H1 (cell line): ENCODE measurements at places on chromosomes 5 and 9. TPM values are rescaled to one million over a fixed set of nuclear protein-coding genes. Genes with fewer than 3 reads are reported as not detected.

GRCh38 chr5:142512043-142513042 is 173.5 kb downstream of the FGF1 start:
- H3K36me3 ChIP-seq = no peaks in the 10 kb centered on the region
- no peak for DNase-seq
- H3K27ac ChIP-seq = no peak overlapping the region
- H3K27me3 ChIP-seq = no peaks in the 10 kb centered on the region

Gene CYSRT1
- 6.5 and 7.6 TPM in 2 replicates for polyA plus RNA-seq

GRCh38 chr9:13915591-13916301 is 398.2 kb downstream of the NFIB start:
- H3K27ac ChIP-seq = no peak overlapping the region
- no peaks in the 10 kb centered on the region for H3K36me3 ChIP-seq
- no peak for DNase-seq
- no peak overlapping the region for H3K4me3 ChIP-seq

Gene PLPP7
- polyA plus RNA-seq = 3.9 and 5.0 TPM in 2 replicates

- H3K36me3 ChIP-seq = no peaks in the 10 kb centered on the region
- no peak overlapping the region for H3K4me3 ChIP-seq
- H3K27me3 ChIP-seq = no peaks in the 10 kb centered on the region
- no peak for DNase-seq
- H3K4me1 ChIP-seq = no peaks in the 10 kb centered on the region
Observed at GRCh38 chr9:95611354-95611753, 94.6 kb upstream of the PTCH1 start.

Gene ORM2
- polyA plus RNA-seq = 0.66 and 1.3 TPM in 2 replicates

GRCh38 chr5:150640311-150641005 is at the start of gene SYNPO:
Gene SYNPO, plus strand, starts transcription at chr5:150640660. Its CDS starts 7,616 bp downstream, at chr5:150648276.
- H3K27me3 ChIP-seq = no peaks in the 10 kb centered on the region
- H3K4me1 ChIP-seq = peaks cover 13% of the 10 kb centered on the region
- H3K4me3 ChIP-seq = no peak within 1 kb of the TSS

- H3K36me3 ChIP-seq = no peaks in the 10 kb centered on the region
- H3K27me3 ChIP-seq = no peaks in the 10 kb centered on the region
- H3K4me3 ChIP-seq = no peak overlapping the region
- H3K27ac ChIP-seq = no peak overlapping the region
Observed at GRCh38 chr5:5738797-5739489, 316.5 kb downstream of the ICE1 start.

GRCh38 chr5:139575313-139575646 is 14.1 kb downstream of the UBE2D2 start:
- no peak overlapping the region for H3K4me3 ChIP-seq
- H3K36me3 ChIP-seq = no peaks in the 10 kb centered on the region
- H3K27ac ChIP-seq = no peak overlapping the region
- DNase-seq = no peak
- no peaks in the 10 kb centered on the region for H3K27me3 ChIP-seq
- no peaks in the 10 kb centered on the region for H3K4me1 ChIP-seq

GRCh38 chr9:34891386-34891785 is 66.7 kb upstream of the PHF24 start:
- no peak overlapping the region for H3K27ac ChIP-seq
- DNase-seq = no peak
- no peak overlapping the region for H3K4me3 ChIP-seq
- H3K36me3 ChIP-seq = no peaks in the 10 kb centered on the region

Gene CCL27
- 0.28 and 0.42 TPM in 2 replicates for polyA plus RNA-seq

GRCh38 chr9:123399803-123400378 is 43.9 kb downstream of the CRB2 start:
- H3K27ac ChIP-seq = no peak overlapping the region
- H3K27me3 ChIP-seq = no peaks in the 10 kb centered on the region
- H3K4me1 ChIP-seq = peaks cover 9% of the 10 kb centered on the region
- no peaks in the 10 kb centered on the region for H3K36me3 ChIP-seq
- DNase-seq = peak; percentile 93
- H3K4me3 ChIP-seq = no peak overlapping the region

- no peak overlapping the region for H3K27ac ChIP-seq
- H3K4me3 ChIP-seq = no peak overlapping the region
- DNase-seq = no peak
- H3K36me3 ChIP-seq = no peaks in the 10 kb centered on the region
- H3K4me1 ChIP-seq = no peaks in the 10 kb centered on the region
Observed at GRCh38 chr9:114088571-114089170, 10.4 kb downstream of the KIF12 start.

- no peaks in the 10 kb centered on the region for H3K27me3 ChIP-seq
- no peak overlapping the region for H3K4me3 ChIP-seq
- no peak overlapping the region for H3K27ac ChIP-seq
- no peak for DNase-seq
- no peaks in the 10 kb centered on the region for H3K36me3 ChIP-seq
Observed at GRCh38 chr9:32606811-32607210, 28.7 kb downstream of the TAF1L start.

GRCh38 chr5:14109041-14109747 is 33.9 kb upstream of the TRIO start:
- no peaks in the 10 kb centered on the region for H3K4me1 ChIP-seq
- H3K27ac ChIP-seq = no peak overlapping the region
- no peaks in the 10 kb centered on the region for H3K36me3 ChIP-seq
- no peaks in the 10 kb centered on the region; the same call in 1 of the 2 replicates for H3K27me3 ChIP-seq
- DNase-seq = no peak

DNA sequence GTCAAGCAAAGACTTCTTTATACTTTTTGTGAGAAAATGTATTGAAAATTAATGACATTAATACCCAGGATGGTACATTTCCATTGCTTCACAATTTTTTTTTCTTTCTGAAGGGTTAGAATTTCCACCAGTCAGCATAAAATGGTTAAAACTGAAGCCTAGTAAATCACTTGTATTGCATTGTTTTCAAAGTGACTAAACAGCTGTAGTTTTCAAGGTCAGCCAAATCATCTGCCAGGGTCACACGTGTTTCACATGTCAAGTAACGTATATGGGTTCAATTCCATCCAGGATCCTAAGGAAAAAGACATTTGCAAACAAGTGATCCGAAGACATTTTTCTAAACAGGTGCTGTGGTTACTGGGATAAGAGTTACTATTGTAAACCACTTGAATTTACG is 574.2 kb downstream of the RAB3C start:
- no peaks in the 10 kb centered on the region for H3K27me3 ChIP-seq
- H3K36me3 ChIP-seq = no peaks in the 10 kb centered on the region
- no peak for DNase-seq
- H3K4me1 ChIP-seq = peaks cover 2% of the 10 kb centered on the region
- no peak overlapping the region for H3K27ac ChIP-seq

Gene PCDHB12
- polyA plus RNA-seq = 1.1 and 1.9 TPM in 2 replicates

DNA sequence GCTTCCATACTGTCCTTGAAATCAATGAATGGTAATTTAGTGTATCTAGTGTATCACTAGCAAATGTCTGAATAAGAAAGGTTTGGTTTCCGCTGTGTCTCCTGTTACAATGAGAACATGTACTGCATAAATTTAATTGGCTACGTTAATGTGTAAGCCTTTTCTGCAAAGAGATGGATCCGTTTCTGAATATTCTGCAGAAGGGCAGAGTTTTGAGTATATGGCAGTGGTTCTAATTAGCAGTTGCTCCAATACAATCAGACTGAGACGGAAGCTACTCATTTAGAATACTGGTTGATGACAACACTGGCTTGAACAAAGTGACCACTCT is 555 bp upstream of the PCDHGC4 start:
- H3K4me3 ChIP-seq = peak overlapping the region; percentile 78; the same call in 1 of the 2 replicates
- no peak for DNase-seq
- peaks cover 12% of the 10 kb centered on the region for H3K27me3 ChIP-seq
- H3K36me3 ChIP-seq = no peaks in the 10 kb centered on the region
- peak overlapping the region; percentile 5; the same call in 1 of the 2 replicates for H3K27ac ChIP-seq

Gene GFM2
- 13.2 and 17.8 TPM in 2 replicates for polyA plus RNA-seq

DNA sequence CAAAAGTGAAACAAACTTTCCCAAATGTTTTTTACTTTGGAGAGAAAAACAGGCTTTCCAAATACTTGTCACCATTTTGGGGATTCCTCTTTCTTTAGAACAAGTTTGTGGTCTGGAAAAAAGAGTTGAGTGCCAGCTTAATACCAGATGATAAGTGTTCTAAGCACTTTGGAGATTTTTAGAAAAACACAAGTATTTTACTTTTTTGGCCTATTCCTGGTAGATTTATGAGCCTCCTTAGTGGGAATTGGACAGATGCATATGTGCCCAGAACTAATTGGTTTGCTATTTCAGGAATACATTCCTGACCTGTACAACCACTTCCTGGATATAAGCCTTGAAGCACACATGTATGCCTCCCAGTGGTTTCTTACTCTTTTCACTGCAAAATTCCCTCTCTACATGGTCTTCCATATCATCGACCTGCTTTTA is 40.5 kb downstream of the GPR21 start:
- peaks cover 16% of the 10 kb centered on the region for H3K4me1 ChIP-seq
- H3K4me3 ChIP-seq = no peak overlapping the region
- no peak overlapping the region for H3K27ac ChIP-seq
- H3K36me3 ChIP-seq = no peaks in the 10 kb centered on the region; the same call in 1 of the 2 replicates

DNA sequence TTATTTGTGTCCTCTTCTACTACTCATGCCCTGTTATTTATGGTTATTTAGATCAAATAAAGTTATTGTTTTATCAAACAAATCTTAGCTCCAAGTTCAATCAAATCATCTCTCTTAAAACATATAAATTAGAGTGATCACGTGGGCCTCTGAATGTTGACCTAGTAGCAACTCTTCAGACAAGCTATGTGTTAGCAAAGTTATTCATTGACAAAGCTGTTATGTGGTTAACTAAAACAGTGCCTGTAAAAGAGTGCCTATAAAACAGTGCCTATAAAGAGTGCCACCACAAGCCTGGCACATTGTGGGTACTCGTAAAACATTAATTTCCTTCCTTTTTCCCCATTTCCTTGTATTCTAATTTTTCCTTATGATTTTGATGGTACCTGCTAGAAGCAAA is 421.9 kb downstream of the HCN1 start:
- H3K27me3 ChIP-seq = no peaks in the 10 kb centered on the region
- H3K27ac ChIP-seq = no peak overlapping the region
- no peaks in the 10 kb centered on the region for H3K36me3 ChIP-seq
- H3K4me3 ChIP-seq = no peak overlapping the region

- DNase-seq = no peak
- H3K4me1 ChIP-seq = peaks cover 22% of the 10 kb centered on the region
- H3K4me3 ChIP-seq = no peak overlapping the region
- H3K36me3 ChIP-seq = no peaks in the 10 kb centered on the region
- H3K27ac ChIP-seq = no peak overlapping the region
Observed at GRCh38 chr9:88749420-88749819, 214.4 kb downstream of the NXNL2 start.

GRCh38 chr5:143946837-143947236 is 134.9 kb downstream of the HMHB1 start:
- H3K36me3 ChIP-seq = no peaks in the 10 kb centered on the region
- no peak overlapping the region for H3K27ac ChIP-seq
- no peaks in the 10 kb centered on the region for H3K27me3 ChIP-seq

Gene PRXL2C
- polyA plus RNA-seq = 1.8 and 2.8 TPM in 2 replicates

Gene PCDHGB6
- polyA plus RNA-seq = 4.1 and 4.3 TPM in 2 replicates

DNA sequence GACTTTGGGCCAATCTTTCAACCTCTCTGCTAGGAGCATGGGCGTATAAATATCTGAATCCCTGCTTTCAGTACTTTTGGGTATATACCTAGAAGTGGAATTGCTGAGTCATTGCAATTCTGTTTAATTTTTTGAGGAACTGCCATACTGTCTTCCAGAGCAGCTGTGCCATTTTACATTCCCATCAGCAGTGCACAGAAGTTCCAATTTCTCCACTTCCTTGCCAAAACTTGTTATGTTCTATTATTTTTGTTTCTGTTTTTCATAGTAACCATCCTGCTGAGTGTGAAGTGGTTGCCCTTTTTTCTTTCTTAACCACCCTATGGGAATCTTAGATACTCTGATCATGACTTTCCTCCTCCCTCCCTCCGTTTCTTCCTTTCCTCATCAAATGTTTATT is 11.1 kb upstream of the CCIN start:
- H3K27ac ChIP-seq = no peak overlapping the region
- no peaks in the 10 kb centered on the region for H3K27me3 ChIP-seq
- H3K36me3 ChIP-seq = no peaks in the 10 kb centered on the region
- DNase-seq = no peak
- no peak overlapping the region for H3K4me3 ChIP-seq

DNA sequence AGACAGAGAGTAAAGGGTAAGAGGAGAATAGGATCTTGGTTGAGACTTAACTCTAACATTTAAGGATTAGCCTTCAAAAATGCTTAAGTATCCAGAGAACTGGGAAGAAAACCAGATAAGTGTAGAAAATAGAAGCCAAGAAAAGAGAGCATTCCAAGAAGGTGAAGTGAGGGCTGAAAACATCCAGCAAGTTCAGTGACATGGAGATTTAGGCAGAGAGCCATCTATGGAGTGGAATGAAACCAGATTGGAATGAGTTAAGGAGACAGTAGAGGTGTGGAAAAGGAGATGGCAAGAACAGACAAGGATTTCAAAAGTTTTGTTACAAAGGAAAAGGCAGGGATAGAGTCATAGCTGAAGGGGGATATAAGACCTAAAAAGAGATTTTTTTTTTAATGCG is 188.1 kb downstream of the TRPM3 start:
- no peaks in the 10 kb centered on the region for H3K27me3 ChIP-seq
- peaks cover 4% of the 10 kb centered on the region; the same call in 1 of the 2 replicates for H3K4me1 ChIP-seq
- H3K27ac ChIP-seq = no peak overlapping the region
- no peak for DNase-seq

- H3K27me3 ChIP-seq = no peaks in the 10 kb centered on the region
- no peak overlapping the region for H3K4me3 ChIP-seq
- H3K4me1 ChIP-seq = no peaks in the 10 kb centered on the region
- no peaks in the 10 kb centered on the region for H3K36me3 ChIP-seq
- peak; percentile 29 for DNase-seq
Observed at GRCh38 chr9:73615557-73615956, 463.9 kb downstream of the ANXA1 start.
